ENCODE measurements at places on chromosomes 3 and 15. TPM values are rescaled to one million over a fixed set of nuclear protein-coding genes. Genes with fewer than 3 reads are reported as not detected.

The RPSA gene
- polyA plus RNA-seq, result 2,851 TPM

The SLC22A14 gene
- 0.10 TPM for polyA plus RNA-seq

The AQP9 gene
- not detected for polyA plus RNA-seq

The PLSCR2 gene
- not detected for polyA plus RNA-seq

The PEX5L gene
- not detected for polyA plus RNA-seq

The LAMB2 gene
- 570 TPM for polyA plus RNA-seq

GRCh38 chr3:45549961-45550360 lies 44.6 kb upstream of the LIMD1 start:
- DNase-seq, result no peak

GRCh38 chr3:184058029-184058428 lies 5.2 kb downstream of the HTR3C start:
- DNase-seq, result peak; percentile 45

The PDZRN3 gene
- 10.3 TPM for polyA plus RNA-seq

- DNase-seq, result no peak
Measured at GRCh38 chr15:70514251-70514650, 249.1 kb downstream of the UACA start.

GRCh38 chr3:170038434-170039110 lies 777 bp downstream of the GPR160 start:
- DNase-seq, result no peak

DNA sequence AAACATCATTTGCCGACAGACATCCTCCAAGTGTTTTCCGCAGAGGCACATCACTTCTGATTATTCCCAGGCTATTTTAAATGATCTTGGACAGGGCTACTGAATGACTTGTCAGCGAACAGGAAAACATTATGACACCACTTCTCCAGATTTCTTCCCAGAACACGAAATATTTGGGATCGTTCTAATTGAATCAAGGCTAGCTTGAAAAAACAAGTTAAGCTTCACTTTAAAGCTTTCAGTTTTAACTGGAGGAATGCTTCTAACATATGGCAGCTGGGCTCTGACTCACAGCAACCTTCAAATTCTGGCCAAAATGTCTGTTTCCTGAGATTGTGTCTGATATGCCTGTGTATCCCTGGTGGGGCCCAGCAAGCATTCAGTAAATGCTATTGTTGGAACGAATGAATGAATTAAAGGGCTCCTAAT lies 127.0 kb upstream of the ICE2 start:
- peak; percentile 81 for DNase-seq

DNA sequence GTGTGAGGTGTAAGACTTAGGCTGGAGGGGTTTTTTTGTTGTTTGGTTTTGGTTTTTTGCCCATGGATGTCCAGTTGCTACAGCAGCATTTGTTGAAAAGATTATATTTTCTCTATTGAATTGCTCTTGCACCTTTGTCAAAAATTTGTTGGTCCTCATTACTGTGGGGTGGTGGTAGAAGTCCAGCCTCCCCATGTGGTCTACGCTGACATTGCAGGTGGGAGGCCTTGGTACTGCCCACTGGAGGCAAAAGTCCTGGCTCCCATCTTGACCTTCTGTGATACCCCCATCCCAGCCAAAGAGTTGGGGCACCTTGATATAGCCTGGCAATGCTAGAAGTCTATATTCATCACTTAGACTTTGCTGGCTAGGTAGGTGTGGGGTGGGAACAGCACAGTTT lies 5.4 kb upstream of the RAB6B start:
- DNase-seq, result no peak

- no peak for DNase-seq
Measured at GRCh38 chr15:40623361-40623760, 29.3 kb downstream of the KNL1 start.

The CTXND1 gene
- not detected for polyA plus RNA-seq

DNA sequence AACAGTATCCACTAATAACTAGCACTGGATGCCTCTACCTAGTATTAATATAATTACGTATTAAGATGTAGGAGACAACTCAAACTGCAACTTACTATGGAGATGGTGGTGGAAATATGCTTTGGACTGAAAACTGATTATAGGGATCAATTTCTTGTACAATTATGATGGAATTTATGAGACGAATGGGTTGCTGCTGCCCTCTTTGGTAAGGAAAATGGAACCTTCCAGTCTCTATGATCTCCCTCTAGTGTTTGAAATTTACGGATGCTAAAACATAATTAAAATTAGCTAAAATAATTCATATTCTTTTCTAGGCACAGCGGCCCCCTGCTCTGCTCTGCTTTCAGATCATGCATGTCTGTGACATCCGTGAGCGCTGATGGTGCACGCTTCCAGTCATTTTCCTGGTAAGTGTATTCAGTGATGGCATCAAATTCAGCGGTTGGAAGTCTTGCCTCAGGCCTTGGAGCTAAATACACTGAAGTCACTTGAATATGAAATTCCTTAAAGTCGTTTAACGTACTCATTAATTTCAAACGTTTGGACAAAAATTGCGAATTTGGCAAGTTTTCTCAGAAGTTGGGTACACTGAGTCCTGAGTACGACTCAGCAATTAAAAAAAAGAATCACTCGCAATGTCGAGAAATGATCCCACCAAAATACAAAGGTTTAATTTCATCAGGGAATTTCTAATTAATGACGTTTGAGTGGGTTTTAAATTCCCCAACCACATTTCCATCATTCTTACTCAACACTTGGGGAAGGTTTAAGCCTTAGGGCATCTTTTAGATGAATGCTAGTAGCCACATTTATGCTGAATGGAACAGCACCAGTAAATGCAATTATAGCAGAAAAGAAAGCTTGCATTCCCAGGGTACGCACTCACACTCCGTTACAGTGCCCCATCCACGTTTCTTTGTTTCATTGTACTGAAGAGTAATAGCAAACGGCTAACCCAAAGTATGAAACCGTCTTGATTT lies 132.6 kb downstream of the NR2F2 start:
- DNase-seq, result peak; percentile 15

DNA sequence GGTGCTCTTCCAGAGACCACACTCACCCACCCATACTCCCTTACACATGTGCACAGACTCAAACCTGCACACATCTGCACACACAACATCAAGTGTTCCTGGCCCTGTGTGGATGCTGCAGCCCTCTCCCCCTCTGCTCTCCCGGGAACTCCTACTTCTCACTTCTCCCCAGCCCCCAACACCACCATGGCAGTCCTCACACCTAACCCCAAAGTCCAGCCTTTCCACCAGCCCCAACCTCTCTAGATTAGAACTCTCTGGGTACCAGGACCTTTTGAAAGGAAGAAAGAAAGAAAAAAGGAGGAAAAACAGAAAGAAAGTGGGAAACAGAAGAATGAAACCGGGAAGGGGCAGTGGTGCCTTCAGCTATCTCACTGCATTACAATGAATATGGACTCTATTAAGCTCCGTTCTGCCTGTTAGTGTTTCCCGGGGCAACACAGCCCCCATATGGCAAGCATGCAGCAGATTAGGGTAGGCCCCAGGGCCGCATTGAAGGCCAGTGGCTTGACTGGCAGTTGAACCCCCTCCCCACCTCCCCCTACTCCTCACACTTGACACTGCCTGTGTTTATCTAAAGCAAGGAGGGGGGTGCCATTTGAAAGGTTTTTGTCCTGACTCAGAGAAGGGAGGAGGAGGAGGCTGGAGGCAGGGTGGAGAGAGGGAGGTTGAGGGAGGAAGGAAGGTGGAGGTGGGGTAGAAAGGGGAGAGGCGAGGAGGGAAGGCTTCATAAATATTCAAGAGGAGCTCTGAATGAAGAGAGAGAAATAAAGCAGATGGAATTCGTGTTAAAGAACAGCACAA lies 30.1 kb downstream of the BOC start:
- DNase-seq, result peak; percentile 22

DNA sequence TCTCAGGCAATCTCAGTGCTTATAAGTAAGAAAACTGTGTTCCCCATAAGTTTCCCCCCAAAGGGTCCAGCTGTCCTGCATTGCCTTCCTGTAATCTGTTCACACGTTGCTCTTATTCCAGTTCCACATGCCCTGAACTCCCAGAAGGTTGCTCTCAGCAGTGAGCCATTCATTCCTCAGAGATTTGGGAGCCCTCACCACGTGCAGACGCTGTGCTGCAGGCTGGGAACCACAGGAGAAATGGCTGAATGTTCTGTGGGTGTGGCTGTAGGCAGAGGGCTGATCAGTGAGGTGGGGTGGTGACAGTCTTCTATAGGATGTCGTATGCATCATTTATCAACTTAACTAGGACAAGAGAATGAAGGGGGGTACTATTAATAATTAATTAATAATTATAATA lies 3.3 kb upstream of the THSD4 start:
- no peak for DNase-seq

The FBXO40 gene
- not detected for polyA plus RNA-seq

- peak; percentile 49 for DNase-seq
Measured at GRCh38 chr3:132637590-132637989, 22.0 kb downstream of the ACAD11 start.

The KIF9 gene
- 5.0 TPM for polyA plus RNA-seq

The SH2D7 gene
- polyA plus RNA-seq, result not detected

The MCTP2 gene
- 6.6 TPM for polyA plus RNA-seq

GRCh38 chr15:90033006-90033405 lies 31.9 kb downstream of the ZNF710 start:
- DNase-seq, result no peak

- DNase-seq, result no peak
Measured at GRCh38 chr3:139572847-139573672, 33.5 kb upstream of the RBP1 start.

- DNase-seq, result no peak
Measured at GRCh38 chr3:277873-278272, 81.3 kb downstream of the CHL1 start.

GRCh38 chr3:185270262-185270955 lies 16.6 kb upstream of the EHHADH start:
- DNase-seq, result peak; percentile 31

GRCh38 chr3:194370753-194371152 lies 1.2 kb upstream of the LRRC15 start:
- DNase-seq, result no peak

DNA sequence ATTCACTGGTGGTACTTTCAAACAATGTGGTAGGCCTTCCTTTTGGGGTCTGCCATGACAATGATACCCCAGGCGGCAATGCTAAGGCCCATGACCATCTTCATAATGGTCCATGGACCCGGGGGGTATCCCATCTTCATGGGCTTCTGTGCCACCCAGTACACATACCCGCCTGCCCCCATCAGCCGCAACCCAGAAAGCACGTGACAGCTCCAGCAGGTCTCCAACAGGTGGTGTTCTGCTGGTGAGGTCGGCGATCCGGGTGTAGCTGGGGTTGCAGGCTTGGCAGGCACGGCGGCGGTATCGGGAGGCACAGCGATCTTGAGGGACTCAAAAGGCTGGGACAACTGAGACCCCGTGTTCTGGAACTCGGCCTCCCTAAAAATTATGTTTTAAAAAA lies 214.5 kb downstream of the SNRPN start:
- no peak for DNase-seq

DNA sequence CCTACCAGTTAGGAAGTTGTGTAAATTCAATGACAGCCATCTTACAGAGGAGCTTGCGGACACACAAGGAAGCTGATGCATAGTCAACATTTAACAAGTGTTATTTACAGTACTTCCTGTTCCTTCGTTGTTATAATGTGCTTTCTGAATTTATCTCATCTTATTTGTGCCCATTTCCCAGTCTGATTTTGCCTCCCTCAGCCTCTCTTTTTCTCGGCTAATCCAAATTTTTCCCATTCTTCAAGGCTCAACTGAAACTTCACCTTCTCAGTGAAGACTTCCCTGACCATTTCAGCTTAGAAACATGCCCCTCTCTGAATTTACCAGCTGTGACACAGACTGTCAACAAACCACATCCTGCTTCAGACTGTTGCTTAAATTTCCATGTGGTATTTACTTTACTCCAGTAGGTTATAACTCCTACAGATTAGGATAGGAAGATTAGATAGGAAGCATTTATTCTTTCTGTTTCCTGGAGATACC lies 55.7 kb upstream of the CP start:
- DNase-seq, result peak; percentile 84

GRCh38 chr3:62371720-62372591 lies 1.4 kb downstream of the FEZF2 start:
- no peak for DNase-seq

DNA sequence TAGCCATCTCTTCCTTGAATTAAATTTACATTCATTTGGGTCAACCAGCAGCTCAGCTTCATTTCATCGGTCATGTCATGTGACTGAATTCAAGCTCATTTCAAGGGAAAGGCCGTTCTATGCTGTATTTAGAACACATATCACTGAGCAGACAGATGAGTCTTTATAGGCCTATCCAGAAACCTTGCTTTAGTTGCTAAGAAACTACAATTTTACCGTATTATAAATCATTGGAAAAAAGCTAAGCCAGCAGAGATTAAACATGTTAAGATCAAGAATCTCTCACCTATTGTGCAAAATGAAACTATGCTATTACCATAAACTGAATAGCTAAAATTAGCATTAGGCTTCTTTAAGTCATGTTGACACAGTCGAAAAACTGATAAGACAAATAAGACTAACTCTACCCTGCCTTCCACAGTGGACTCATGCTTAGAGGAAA lies 2.2 kb downstream of the NPTN start:
- DNase-seq, result no peak

- no peak for DNase-seq
Measured at GRCh38 chr3:24052446-24052845, 107.4 kb downstream of the NR1D2 start.

DNA sequence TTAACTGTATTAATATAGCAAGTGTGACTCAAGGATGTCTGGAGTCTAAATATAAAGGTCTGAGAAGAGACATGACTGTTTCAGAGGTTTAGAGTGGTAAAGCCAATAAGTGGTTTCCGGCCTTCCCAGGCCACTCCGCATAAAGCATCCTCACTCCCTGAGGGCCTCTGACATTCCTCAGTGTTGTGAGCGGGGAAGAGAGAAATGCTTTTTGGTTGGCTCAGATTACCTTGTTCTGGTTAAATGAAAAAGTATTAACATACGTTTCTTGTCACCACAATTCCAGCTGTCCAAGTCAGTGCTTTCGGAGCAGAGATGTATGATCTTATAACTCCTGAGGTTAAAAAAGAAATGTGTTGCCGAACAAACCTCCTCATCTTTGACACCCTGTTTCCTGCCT lies 103.8 kb downstream of the RBMS3 start:
- DNase-seq, result peak; percentile 65

DNA sequence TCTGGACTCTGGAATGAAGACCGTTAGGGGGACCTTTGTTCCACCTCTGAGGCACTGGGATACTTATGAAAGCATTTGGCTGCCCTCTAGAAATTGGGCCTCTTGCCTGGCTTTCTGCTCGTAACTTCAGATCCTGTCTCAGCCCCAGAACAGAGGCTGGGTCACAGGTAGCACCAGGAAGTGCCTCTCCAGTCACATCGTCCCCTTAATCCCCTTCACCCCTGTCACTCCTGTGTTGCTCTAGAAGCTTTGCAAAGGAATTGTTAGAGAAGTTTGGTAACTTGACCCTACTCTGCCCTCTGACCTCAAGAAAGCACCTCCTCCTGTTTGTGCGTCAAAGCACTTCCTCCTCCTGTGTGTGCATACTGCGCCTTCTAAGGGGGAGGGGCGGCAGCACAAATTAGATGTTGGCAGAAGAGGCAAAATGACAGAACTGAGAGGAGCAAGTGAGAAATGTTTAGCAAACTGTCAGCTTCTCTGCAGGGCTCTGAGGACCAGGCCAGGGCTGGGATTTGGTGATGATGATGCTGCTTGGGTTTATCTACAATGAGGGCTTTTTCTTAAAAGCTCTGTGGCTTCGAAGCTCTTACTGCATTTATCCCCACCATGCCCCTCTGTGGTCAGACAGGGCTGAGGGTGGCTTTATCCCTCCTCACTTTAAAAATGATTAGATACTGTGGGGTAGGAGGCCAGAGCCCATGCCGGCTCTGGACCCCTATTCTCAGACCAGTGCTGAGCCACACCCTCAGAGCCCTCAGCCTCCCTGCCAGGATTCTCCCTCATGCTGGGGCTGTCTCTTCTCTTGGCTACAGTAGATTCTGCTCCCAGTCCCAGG lies 76.2 kb downstream of the LARS2 start:
- DNase-seq, result peak; percentile 18

All from IMR-90 (cell line).